ENCODE measurements at places on chromosomes 13 and 19.

DNA sequence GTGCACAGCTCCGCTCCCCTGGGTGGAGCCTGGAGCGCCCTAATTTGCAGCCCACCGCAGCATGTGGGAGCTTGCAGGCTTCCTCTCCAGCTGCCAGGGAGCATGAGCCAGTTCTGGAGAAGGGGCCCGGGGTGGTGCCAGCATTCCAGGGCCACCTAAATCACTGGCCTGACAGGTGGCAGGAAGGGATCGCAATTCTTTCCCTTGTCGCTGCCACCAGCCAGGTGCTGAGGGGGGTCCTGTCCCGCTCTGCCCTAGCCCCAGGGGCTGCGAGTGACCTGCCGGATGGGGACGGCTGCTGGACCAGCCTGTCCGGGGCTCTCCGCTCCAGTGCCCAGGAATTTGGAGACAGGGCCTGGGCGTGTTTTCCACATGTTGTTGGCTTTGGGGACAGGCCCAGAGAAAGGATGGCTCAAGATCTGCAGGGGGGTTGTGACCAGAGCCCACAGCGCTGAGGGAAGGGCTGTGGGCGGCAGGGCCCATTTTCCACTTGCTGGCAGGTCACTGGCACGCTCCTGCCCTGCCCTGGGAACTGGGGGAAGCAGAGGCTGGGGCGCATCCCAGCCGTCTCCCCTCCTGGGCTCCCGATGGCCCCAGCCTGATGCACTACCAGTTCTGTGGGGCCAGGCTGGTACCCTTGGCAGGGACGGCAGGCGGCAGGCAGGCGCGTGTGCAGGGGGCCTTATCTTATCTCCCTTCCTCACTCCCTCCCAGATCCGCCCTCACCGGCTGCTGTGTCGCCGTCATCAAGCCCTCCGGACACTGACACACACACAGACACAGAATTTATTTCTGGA is 9.5 kb downstream of the NDUFA11 start:
- DNase-seq = no peak

- peak; percentile 27 for DNase-seq
Observed at GRCh38 chr19:13689085-13689484, 75.2 kb upstream of the MRI1 start.

DNA sequence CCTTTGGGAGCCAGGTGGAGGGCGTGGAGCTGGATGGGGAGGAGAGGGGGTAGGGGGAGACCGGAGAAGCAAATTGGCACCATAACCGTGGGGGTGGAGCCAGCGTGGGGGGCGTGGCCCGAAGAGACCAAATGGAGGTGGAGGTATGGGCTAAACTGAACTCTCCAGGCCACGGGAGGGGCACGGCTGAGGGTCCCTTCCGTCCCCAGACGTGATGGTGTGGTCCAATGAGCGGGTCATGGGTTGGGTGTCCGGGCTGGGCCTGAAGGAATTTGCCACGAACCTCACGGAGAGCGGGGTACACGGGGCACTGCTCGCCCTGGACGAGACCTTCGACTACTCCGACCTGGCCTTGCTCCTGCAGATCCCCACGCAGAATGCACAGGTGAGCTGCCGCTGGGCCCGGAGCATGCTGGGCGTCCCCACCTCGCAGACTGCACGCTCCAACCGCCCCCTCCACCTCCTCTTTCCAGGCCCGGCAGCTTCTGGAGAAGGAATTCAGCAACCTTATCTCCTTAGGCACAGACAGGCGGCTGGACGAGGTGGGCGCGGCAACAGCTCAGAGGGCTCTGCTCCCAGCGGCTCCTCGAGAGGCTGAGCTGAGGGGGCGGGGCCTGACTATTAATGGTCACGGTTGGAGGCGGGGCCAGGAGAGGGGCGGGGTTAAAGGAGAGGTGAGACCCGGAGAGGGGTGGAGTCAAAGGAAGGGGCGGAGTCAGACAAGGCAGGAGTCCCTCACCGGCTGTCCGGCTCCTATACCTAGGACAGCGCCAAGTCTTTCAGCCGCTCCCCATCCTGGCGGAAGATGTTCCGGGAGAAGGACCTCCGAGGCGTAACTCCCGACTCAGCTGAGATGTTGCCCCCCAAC is 6.2 kb downstream of the HRC start:
- peak; percentile 98 for DNase-seq

GRCh38 chr19:2191456-2192310 is 27.9 kb downstream of the DOT1L start:
- DNase-seq = no peak

DNA sequence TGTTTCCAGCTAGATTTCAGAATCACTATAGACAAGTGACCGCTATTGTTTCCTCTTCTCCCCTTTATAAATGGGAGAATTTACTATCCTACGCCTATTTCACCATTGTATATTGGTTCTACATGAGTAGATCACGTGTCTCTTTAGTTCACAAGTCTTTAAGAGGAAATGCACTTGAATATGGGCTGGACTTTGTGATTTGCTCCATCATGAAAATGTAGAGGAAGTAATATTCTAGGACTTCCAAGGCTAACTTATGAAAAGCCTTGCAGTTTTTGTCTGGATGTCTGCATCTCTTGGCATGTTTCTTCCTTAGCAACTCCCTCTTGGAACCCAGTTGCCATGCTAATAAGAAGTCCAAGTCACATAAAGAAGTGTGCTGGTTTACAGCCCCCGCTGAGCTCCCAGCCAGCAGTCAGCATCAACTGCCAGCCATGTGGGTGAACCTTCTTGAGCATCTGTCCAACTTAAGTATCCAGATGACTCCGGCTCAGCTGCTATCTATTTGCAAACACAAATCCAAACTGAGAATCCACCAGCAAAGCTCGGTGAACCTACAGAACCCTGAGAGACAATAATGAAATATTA is 4.8 kb upstream of the FBXL3 start:
- DNase-seq = no peak

- DNase-seq = peak; percentile 87
Observed at GRCh38 chr13:114281351-114282040, at the start of gene UPF3A. TSS of gene UPF3A (plus strand) at chr13:114281601. CDS start at chr13:114281640, 39 bp downstream.

- no peak for DNase-seq
Observed at GRCh38 chr19:55441692-55442321, 1.3 kb downstream of the SHISA7 start.

GRCh38 chr19:34288381-34288780 is 34.0 kb downstream of the GARRE1 start:
- DNase-seq = no peak

- no peak for DNase-seq
Observed at GRCh38 chr13:95128045-95128643, 173.1 kb downstream of the ABCC4 start.

- no peak for DNase-seq
Observed at GRCh38 chr19:34317311-34317927, 47.6 kb upstream of the GPI start.

DNA sequence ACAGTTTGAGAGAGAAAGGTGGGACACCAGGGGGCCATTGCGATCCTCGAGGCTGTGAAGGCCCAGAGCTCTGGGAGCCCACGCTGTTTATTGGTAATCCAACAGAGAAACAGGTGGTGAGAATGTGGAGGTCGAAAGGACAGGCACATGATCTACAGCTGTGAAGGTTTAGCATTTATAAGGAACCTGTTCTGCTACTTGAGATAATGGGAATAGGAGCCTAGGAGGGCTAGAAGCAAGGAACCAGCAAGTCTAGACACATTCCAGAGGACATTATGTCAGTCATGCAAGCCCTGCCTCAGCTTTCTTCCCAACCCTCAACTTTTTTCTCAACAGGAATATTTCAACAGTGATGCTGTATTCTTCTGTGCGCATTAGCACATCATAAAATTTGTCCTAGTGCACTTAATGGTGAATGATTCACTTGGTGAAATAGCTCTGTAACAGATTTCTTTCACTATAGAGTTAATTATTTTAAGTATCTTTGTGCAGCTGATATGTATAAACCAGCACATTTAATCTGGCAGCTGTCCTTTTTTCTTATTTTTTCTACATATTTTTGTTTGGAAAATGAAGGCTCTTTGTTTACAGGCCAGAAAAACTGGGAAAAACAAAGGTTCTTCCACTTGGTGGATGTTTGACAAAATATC is 25.4 kb downstream of the ZNF90 start:
- no peak for DNase-seq

DNA sequence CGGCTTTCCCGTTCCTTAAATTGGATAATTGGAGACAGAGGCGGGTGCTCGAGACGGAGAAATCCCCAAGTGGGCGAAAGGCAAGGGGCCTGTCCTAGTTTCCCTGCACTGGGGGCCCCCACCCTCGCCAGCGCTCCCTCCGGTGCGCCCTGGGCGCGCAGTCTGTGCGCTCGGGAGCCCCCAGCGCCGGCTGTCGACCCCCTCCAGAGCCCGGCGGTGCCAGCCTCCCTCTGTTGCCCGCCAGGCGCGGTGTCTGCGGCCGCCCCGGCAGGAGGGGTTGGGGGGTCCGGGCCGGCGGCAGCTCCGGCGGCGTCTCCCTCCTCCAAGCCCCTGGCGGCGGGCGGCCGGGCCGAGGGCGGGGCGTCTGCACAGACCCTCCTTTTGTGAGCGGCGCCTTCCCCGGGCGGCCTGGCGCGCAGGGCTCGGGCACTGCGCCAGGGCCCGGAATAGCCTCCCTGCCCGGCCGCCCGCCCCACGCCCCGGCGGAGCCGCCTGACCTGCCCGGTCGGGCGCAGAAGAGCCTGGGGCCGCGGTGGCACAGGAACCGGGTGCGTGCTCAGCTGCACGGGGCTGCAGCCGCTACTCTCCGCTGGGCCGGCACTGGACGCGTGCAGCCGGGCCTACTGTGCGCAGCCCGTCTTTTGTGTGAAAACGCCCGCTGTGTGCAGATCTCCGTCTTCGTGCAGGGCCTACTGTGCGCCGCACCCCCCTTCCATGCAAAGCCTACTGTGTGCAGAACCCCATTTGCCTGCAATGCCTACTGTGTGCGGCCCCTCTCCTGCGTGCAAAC is 13.2 kb downstream of the GADD45B start:
- peak; percentile 74 for DNase-seq

DNA sequence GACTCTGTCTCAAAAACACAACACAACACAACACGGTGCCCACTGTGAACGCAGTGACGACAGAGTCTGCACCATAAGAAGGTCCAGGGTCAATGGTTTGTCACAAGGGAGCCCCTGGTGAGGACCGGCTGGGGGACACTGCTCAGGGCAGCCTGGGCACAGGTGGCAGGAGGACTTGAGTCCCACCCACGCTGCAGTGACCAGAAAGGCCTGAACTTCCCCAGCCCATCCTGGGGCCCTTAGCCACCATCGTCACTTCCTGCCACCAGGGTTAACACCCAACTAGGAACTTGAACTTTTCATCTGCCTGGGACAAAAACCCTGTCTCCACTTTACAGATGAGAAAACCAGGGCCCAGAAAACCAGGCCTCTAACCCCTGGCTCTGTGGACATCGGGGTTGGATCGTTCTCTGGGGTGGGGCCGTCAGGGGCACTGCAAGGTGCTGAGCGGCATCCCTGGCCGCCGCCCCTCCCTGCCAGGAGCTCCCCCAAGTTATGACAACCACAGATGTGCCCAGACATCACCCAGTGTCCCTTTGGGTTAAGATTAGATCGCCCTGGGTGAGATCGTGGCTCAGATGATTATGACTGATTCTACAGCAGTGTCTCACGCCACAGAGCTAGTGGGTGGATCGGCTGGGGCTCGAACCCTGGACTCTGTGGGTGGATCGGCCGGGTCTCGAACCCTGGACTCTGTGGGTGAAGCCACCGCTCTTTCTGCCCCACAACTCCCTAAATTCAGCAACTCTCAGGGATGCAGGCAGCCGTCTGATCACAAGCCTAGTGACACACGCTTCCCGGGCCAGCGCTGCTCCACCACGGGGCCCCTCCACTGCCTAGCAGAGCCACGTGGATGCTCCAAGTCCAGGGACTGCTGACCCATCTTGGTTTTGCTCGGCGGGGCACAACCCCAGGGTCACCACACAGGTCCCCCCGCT is 14.0 kb downstream of the MOB3A start:
- no peak for DNase-seq

GRCh38 chr19:16274447-16274846 is 50.2 kb upstream of the KLF2 start:
- DNase-seq = no peak
